Stimulated activated CD8-positive, alpha-beta memory T cell treated with anti-CD3 and anti-CD28 coated beads, Interleukin-15, amount 100 ng/mL, for 24 hours (primary cell): ENCODE measurements at places on chromosomes 12 and 14.

DNA sequence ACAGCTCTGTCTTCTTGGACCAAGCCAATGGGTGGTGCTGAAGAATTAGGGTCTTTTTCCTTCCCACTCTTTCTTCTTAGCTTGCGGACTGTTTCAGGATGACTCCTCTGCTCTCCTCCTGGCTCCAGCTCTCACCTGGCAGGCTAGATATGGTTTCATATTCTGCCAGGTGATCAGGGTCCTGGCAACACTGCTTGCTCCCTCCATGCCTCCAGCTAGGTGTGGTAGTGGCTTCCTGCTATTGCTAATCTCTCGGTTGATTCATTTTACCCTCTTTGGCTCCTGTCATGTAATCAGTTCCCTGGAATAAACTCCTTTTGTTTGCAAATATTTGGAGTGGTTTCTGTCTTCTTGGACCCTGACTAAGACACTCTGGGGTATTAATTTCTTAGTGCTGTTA is 4.3 kb upstream of the GZMH start:
- no peak for DNase-seq

- no peak for DNase-seq
Measured at GRCh38 chr14:56868660-56869059, 58.4 kb upstream of the OTX2 start.

DNA sequence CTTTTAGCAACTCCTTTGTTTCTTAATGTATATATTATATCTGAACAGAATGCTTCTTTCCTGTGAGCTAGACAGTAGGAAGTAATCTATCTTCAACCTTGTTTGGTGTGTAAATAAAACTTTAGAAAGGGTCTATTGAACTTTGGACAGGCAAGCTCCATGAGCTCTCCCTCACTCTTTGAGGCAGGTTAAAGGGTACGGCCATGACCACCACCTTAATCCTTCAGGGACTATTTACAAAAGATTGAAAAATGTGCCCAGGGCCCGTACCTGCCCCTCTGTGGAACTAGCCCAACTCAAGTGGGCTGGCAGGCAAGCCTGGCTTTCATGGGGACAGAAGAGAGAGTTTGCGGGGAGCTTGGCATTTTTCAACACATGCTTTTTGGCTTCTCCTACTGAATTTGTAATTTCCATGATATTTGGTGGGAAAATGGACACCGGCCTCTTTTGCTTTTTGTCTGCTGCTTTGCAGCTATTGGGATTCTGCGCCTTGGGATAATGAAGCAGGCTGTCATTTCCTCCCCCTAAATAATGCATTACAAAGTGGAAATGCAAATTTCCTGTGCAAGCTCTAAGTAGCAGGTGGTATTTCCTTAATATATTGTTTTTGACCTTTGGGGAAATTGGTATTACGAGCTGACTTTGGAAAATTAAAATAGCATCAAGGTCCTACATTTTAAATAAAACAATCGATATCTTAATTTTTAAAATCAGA is 106.0 kb downstream of the HMGA2 start:
- DNase-seq, result no peak

DNA sequence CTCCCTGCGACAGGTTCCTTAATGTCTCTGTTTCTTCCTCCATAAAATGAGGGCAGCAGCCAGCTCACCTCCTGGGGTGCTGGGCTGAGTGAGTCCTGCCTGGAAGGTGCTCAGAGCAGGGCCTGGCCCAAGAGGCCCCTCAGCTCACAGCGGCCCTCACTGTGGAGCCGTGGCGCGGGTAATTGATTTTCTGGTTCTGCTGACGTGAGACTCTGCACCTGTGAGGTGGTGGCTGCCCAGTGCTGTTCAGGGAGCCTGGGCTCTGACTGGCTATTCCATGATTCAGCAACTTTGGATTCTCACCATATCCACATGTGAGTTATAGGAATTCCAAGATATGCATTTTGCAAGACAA is 266.6 kb downstream of the ADGRD1 start:
- DNase-seq, result no peak

DNA sequence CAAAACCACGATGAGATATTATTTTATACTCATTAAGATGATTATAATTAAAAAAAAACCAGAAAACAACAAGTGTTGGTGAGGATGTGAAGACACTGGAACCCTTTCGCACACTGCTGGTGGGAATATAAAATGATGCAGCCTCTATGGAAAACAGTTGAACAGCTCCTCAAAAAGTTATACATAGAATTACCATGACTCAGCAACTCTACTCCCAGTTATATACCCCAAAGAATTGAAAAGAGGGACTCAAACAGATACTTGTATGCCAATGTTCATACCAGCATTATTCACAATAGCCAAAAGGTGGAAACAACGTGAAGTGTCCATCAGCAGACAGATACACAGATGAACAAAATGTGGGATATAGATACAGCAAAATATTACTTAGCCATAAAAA is 53.1 kb downstream of the TAOK3 start:
- no peak for DNase-seq

DNA sequence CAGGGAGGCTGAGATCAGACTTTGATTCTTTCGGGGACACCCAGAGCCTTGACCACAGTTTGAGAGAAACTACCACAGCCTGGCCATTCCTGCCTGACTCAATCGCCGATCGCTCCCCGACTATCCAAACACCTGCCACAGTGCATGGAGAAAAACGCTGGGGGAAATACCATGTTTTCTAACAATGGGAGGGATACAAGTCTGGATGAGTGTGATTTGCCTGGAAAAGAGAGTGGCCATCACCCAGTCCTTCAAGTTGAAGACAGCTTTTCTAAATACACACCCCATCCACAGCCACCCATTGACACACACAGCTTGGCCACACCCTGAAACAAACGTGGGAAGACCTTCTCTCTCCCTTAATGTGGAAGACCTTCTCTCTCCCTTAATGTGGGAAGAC is 6.7 kb upstream of the VASH1 start:
- DNase-seq, result no peak

DNA sequence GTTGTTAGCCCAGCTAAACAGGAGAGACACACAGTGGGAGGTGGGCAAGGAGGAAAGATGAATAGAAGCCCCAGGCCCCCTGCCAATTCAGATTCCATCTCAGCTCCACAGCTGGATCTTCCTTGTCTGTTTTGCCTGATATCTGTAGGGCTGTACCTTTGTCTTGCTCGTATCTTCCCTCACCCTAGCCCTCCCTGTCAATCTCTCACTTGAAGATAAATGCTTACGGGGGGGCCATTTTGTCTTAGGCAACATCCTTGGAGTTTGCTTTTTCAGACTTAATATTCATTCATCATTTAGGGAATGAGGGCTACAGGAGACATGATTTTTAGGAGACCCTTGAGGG is 2.4 kb downstream of the KIF5A start:
- no peak for DNase-seq

- DNase-seq, result no peak
Measured at GRCh38 chr12:32031109-32031508, 71.9 kb downstream of the RESF1 start.

DNA sequence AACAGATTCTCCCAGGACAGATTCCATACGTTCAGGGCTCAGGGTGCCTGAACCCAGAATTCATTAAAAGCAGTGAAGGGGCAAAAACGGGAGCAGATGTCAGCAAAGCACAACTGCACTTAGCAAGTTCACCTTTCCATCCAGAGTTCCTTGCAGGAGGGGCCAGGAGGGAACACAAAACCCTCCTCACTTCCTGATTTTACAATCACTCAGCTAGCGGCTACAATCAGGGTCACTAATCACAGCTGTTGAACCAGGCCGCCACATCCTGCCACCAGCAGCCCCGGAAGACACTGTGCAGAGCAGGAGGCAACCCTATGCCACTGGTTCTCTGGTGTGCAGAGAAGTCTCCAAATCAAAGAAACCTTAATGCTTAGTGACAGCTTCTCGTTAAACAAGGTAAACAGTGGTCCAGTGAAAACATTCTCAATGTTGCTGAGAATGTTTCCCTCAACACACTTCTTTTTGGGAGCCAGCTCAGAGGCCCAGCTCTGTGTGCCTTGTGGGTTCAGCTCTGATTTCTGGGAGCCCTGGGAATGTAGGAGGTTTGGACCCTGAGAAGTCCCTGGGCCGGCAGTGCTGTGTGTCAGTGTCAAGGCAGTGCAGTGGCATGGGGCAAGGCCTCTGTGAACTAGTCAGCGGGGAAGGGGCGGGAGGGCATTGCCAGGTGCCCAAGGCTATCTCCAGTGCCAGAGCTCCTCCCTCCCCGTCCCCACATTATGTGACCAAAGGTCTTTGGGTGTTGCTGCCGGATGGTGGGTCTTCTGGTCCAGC is 54.5 kb downstream of the VCPKMT start:
- no peak for DNase-seq

DNA sequence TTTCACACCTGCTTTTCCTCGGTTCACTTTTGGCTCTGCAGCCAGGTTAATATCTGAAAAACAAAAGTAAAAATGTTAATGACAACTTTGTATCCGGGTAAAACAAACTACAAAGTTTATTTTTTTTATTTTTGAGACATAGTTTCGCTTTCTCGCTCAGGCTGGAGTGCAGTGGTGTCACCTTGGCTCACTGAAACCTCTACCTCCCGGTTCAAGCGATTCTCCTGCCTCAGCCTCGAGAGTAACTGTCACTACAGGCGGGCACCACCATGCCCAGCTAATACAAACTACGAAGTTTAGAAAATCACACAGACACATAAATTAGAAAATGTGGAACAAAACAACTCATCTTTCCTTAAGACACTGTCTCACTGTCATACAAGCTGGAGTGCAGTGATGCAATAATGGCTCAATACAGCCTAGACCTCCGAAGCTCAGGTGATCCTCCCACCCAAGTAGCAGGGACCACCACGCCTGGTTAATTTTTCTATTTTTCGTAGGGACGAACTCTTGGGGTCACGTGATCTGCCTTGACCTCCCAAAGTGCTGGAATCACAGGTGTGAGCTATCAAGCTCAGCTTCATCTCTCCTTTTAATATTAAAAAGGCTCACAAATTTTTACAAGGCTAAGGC is 38.1 kb downstream of the HNRNPC start:
- DNase-seq, result no peak

- no peak for DNase-seq
Measured at GRCh38 chr12:6314776-6315175, 4.3 kb downstream of the PLEKHG6 start.
